Fibroblast of lung (primary cell): ENCODE measurements at places on chromosomes 5 and 9.

GRCh38 chr9:73024601-73025034 lies 71.8 kb upstream of the ALDH1A1 start:
- no peak for DNase-seq

GRCh38 chr5:180112181-180112861 lies 40.8 kb upstream of the RNF130 start:
- DNase-seq, result no peak

GRCh38 chr9:126292736-126293521 lies 33.7 kb upstream of the MVB12B start:
- DNase-seq, result no peak

GRCh38 chr5:91311168-91311696 lies 71.9 kb downstream of the ARRDC3 start:
- DNase-seq, result no peak

DNA sequence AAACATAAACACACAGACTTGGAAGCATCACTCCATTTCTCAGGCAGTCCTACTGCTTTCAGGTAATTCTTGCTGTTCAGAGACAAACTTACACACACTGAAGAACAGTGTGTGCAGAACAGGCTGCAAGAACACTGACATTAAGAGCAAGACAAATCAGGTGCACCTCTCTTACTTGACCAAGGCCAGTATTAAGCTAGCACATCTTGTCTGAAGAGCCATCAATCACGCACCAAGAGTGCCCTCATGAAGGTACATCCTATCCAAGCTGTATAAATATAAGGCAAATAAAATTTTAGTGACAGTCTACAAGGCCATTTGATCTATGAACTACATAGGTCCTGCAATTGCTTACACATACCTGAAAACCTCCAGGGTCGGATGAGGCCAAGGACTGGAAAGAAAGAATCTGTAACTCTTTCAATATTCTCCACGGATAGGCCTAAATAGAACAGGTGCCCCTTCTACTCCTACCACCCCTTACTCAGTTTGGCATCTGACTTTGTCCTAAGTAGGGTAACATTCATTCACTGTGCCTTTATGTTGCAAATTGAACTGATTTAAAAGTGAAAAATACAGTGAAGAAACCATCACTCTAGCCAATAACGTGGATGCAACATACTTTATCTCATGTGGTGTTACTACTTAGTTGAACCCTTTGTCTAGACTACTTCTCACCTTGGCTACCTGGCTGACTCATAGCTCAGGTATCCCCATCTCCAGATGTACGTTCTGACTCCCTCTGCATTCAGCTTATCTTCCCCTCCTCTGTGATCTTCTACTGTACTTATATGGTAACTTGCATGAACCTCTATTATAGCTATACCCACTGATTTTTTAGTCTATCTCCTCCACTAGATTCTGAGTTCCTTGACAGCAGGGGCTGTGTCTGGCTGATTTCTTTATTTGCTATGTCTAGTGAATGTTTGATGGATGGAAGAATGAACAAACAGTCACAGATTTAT lies 256.3 kb downstream of the KIAA0825 start:
- no peak for DNase-seq

DNA sequence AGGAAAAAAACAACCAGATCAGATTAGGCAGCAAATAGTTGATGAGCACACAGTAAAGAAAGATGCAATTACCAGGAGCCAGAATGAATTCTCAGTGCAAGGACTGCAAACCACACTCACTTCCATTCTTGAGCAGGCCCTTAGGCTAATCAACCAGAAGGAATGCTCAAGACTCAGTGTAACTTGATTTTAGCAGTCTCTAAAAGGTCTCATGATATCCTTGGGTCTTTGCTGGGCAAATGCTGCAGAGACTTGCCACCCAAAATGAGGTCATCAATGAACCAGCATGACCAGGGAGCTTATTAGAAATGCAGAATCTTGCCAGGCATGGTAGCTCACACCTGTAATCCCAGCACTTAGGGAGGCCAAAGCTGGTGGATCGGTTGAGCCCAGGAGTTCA lies 20.1 kb upstream of the TMEM245 start:
- DNase-seq, result no peak

DNA sequence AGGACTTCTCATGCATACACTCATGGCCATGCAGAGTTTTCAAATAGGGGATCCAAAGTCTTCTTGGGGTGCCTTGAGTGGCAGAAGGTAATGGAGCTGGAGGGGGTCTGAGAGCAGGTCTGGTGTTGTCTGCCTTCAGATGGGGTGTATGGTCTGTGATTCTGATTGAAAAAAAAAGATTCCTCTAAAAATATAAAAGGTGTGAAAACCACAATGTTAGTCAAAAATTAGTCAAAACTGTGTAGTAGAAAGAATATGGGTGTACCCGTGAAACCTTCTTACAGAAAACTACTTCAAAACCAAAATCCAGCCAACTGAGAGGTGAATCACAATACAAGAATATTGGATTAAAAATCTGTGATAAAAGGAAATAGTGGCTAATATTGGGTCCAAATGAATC lies 20.1 kb downstream of the DOCK2 start:
- no peak for DNase-seq

DNA sequence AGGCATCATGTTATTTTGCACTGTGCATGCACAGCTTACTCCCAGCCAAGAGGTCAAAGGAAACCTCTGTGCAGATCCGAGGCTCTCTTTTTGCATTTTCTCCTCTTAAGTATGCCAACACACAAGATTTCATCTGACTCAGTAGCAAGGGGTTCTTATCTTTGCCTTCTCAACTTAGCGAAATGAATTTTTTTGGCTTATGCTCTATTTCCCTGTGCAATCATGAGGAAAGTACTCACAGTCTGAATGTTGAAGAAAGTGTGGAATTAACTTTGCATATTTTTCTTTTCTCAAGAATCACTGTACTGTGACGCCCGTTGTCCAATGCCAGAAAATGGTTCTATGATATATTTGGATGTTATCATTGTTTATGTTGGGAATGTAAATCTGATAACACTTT lies 173.5 kb upstream of the FBXL7 start:
- DNase-seq, result no peak

DNA sequence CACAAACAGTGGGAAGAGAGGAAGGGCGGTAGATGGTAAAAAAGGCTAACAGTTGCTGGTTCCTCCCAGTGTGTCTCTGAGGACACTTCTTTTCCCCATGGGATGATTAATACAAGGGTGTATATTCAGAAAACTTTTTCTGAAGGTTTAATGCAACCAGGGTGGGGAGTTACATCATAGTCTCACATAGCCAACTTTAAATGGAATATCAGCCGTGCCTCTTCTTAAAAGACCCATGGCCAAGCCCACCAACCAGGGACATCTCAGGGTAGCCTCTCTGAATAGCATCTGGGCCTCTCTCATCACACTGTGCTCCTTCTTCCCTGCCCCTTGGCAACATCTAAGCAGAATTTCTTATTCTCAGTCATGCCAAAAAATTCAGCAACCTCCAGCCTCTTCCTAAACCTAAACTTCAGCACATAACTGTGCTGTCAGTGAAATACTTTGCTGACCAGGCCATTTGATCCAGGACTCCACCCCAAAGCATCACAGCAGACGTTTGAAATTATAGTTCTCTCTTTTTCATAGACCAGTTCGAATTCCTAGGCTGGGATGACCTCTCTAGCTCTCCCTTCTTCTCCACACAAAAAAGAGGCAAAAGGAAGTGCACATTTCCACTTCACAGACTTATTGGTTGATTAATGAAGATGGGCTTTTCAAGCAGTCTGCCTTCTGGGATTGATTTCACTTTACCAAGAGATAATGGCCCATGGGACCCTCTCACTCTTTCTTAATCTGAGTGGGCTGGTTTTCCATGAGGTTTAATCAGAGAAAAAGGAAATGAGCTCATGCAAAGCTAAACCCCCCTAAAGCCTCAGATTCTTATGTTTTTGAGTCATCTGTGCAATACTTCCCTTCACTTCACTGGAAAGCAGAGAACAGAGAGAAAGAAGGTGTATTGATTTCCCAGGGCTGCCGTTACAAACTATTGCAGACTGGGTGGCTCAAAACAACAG lies 85.1 kb upstream of the RAI14 start:
- DNase-seq, result peak; percentile 91

- no peak for DNase-seq
Measured at GRCh38 chr5:1698589-1699316, 100.9 kb downstream of the MRPL36 start.

GRCh38 chr5:60519372-60519771 lies 180.6 kb downstream of the DEPDC1B start:
- no peak for DNase-seq

DNA sequence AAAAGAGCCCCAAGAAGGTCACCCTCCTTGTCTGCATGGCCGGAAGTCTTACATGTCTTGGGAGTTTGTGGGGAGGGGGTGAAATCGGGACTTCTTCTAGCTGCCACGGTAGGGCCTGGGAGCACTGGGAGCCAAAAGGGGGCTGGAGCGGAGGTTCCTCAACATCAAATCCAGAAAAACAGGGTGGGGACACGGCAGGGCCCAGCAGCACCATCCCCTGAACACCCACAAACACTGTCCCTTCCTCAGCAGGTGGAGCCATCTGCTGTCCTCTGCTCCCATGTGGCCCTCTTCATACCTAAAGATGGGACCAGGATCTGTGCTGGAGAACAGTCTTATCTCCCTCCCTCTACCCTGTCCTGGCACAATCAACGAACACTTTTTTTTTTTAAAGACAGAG lies 2.7 kb downstream of the TERT start:
- no peak for DNase-seq

DNA sequence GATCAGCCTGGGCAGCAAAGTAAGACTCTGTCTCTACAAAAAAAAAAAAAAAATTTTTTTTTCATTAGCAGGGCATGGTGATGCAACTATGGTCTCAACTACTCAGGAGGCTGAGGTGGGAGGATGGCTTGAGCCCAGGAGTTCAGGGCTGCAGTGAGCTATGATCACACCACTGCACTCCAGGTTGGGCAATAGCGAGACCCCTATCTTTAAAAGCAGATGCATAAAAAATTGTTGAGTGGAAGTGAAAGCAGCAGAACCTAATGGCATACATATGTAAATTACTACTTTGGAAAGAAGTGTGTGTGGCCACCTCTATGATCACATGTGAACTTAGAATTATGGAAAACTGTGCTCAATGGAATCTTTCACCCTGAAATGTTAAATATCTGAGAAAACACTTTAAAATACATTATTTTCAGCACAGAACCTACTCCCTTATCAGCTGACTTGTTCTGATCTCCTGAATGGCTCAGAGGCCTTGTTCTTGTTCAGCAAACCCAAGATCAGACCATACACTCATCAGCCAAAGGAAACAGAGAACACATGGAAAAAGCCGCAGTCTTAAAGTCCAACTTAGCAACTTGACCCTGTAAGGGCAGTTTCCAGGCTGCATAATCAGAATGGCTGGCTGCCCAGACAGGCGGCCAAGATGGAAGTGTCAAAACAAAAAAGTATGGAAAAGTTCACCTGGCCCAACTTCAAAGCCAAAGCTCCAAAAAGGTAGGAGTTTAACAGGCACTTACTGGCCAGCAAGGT lies 56.5 kb downstream of the SIL1 start:
- peak; percentile 94 for DNase-seq

- DNase-seq, result peak; percentile 36
Measured at GRCh38 chr5:123344816-123345426, 78.3 kb downstream of the CEP120 start.

DNA sequence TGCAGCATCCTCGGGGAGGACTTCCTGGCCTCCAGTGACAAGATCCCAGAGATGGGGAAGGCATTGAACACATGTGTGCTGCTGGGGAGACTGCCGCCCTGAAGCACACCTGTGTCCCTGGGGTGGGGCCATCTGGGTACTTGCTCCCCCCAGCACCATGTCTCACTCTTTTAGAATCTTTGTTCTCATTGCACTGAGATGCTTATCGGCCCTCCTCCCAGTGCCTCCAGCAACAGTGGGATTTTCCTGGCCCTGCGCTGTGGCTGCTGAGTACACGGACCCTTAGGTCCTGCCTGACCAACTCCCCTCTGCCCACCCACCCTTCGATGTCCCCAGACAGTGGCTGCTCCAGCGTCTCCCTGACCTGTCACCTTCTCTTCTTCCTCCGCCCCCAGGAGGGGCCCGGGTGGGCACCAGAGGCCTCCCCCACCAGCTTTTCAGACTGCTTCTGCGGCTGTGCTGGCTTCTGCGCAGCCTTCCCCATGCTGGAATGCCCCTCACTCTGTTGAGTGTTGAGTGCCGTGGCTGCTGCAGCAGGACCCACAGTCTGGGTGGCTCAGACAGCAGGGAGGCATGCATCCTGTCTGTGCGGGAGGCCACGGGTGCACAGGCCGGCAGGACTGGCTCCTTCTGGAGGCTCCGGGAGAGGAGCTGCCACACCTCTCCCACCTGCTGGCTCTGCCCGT lies 145.9 kb upstream of the IRX2 start:
- DNase-seq, result no peak

DNA sequence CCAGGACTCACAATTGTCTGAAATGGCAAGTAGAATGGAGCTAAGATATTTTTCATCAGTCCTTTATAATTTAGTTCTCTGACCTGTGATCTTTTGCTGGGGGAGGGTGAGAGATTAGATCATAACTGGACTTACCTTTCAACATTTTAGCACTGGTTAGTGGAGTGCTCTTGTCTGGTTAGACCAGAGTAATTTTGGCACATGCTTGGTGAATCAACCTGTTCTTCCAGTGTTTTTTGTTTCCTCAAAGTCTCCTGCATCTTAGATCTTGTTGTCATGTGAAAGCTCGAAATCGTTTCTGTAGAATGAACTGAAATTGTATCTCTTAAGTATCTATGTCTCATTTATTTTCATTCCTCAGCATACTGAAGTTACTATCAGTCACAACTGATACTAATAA lies 122.4 kb downstream of the TLE4 start:
- DNase-seq, result peak; percentile 14

GRCh38 chr5:150022158-150022531 lies 21.6 kb downstream of the HMGXB3 start:
- peak; percentile 95 for DNase-seq

GRCh38 chr9:104960662-104961061 lies 32.7 kb upstream of the ABCA1 start:
- no peak for DNase-seq

DNA sequence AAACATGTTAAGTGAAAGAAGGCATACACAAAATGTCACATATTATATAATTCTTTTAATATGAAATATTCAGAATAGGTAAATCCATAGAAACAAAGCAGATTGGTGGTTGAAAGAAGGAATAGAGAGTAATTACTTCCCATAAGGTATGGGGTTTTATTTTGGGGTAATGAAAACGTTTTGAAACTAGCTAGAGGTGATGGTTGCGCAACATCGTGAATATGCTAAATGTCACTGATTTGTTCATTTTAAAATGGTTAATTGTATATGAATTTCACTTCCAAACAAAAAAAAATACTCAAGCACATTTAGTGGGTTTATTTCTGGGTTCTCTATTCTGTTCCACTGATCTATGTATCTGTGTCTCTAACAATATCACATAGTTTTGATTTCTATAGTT lies 12.0 kb upstream of the FSTL4 start:
- no peak for DNase-seq

DNA sequence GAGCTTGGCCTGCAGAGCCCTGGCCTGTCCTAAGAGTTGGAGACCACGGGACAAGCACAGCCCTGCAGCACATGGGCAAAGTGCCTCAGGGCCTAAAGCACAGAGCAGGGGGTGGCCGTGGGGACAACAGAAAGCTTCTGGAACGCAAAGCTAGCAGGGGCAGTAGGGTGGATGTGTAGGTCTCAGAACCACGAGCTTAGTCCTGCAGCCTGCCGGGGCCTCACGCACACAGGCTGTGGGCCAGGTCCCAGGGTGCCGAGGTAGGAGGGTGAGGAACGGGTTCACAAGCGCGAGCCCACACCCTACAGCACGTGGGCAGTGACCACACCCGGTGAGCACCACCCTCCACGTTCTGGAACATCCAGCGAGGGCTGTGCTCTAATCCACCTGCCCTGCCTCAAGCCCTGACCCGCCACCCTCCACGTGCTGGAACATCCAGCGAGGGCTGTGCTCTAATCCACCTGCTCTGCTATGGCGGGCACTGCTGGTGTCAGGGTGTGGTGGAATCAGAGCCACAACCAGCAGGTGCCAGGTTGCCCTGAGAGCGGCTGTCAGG lies 9.3 kb downstream of the CLPTM1L start:
- DNase-seq, result no peak
